Kidney glomerular epithelial cell (primary cell): ENCODE measurements at places on chromosomes 4 and X.
A peak's percentile ranks its signal among the peaks of the same experiment; 100 is the strongest.

DNA sequence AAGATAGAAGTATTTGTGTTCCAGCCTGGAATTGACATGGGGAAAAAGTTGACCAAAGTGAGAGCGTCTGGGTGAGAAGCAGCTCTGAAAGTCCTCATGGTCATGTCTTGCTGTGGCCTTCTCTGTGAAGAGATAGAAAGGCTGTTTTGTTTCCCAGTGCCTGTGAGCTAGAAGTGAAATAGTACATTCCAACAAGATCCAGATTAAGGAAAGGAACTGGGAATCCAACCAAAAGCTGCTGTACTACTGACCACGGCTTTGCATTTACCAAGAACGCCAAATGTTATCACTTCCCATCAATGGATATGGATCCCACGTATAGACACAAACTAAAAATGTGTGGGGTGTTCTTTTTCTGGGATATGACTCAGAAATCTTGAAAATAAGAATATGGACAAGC is 51.2 kb downstream of the TENM3 start:
- DNase-seq, result no peak

DNA sequence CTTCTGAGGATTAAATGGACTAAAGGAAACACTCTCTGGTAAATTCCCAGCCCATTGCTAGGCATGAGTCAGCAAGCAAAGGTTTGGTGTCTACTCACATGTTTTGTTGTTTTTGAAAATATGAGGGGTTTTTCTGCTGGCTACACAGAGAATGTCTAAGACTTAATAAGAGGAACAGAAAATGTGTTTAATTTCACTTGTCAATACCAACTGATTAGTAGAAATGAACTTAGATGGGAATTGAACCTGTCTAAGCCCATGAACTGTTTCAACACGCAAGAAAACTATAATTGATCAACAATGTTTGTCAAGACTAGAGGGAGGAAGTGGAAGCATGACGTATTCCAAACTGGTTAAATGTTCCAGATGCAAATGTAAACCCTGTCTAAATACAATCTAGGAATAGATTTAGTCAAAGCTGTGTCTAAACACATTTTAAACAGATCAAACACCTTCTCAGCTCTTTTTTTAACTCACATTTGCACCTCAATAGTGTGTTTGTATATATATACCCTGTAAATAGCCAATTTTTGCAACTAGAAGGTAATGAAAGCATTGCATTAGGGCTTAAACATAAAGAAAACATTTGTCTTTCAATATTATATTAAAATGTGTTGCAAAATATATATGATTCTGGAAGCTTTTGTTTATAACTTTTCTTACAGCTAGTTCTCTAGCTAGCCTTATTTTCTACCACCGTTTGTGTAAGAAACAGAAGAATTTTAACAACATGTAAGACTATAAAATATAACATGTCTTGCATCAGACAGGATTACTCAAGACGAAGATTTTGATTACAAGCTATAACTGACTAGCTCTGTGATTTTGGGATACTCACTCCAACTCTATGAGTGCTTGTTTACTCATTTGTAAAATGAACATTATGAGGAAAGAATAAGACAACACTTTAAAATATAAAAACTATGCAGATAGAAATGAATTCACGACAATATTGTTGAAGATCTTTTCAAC is 607.8 kb downstream of the FSTL5 start:
- DNase-seq, result peak; percentile 21

GRCh38 chrX:53093177-53093655 is 726 bp upstream of the KANTR start:
- peak; percentile 27 for DNase-seq

DNA sequence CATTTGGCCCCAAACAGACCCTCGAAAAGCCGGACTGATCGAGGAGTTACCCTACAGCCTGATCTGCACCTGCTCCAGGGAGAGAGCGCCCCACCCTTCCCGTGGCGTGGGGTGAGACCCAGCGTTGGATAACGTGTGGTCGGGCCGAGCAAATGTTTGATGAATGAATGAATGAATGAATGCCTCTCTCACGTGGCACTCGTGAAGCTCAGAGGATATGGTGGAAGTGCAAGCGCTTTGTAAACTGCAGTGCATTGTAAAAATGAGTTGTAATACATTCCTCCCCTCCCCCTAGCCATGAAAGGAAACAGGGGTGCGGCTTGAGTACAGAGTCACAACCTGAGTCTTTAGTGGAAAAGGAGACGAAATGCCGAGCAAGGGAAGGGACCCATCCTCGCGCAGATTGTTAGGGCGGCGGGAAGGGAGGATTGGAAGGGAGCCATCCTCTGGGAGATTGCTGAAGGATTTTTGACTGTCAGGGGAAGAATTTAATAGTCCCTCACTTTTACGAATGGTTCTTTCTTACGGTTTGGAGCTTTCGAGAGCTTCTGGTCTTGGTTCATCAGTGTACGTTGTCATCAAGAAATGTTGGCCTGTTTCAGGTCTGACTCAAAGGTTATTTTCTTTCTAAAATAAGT is 772 bp upstream of the FBXW7 start:
- DNase-seq, result peak; percentile 25

DNA sequence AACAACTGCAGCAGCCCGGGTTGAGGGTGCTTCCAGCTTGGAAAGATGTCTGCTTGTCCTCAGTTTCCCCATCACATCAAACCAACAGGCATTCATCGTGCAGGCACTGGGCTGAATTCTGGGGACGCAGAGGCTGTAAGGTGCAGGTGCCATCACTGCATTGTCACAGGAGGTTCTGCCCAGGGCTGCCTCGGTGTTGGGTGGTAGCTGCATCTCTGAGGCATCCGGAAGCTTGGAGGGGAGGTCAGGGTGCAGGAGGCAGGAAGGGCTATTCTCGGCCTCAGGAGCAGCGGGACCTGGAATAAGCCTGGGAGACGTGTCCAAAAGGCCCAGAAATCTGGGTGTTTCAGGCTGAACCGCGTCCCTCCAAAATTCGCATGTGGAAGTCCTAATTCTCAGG is 134.6 kb downstream of the HMX1 start:
- DNase-seq, result no peak

DNA sequence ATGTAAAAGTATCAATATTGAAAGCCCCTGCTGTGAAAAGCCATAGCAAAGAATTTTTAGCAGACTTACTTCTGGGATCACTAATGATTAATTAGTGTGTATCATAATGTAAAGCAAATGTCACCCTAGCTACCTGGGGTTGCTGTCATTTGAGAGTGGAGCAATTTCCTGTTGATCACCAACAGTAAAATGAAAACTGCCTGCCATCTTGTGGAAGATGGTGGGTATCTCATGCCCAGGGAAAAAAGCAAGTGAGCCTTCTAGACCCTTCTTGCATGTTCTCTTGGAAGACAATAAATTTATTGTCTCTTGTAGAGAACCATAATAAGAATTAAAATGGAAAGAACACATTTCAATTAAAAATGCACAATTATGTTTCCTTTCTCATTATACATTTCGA is 360.2 kb downstream of the ZIC3 start:
- no peak for DNase-seq

DNA sequence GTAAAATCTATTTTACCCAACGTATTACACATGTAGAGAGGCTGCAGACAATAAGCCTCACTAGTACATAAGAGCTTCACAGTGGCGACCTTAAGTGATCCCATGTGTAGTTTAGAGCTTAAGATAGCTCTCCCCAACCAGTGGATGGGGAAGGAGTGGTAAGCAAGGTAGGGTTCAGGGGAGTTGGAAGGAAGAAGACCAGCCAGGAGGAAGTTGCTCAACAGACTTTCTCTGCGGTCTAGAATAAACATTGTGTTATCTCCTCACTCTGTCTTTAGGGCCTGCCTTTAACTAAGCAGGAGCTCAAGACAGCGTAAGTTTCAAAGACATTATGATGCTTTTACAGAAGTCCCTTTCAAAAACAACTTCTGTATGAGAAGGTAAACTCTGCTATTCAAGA is 16.8 kb downstream of the MEPE start:
- DNase-seq, result no peak

DNA sequence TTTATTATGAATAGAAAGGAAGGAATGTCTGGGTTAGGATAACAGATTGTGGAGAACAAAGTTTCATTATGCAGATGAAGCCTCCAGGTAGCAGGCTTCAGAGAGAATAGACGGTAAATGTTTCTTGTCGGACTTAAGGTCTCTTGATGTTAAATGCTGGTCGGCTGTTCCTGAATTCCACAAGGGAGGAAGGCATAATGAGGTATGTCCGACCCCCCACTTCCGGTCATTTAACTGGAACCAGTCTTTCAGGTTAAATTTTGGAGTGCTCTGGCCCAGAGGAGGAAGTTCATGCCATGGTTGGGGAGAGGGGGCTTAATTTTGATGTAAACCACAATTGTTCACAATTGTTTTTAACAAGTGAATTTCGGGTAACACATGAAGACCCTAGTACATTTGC is 158.1 kb upstream of the VCX3A start:
- no peak for DNase-seq

DNA sequence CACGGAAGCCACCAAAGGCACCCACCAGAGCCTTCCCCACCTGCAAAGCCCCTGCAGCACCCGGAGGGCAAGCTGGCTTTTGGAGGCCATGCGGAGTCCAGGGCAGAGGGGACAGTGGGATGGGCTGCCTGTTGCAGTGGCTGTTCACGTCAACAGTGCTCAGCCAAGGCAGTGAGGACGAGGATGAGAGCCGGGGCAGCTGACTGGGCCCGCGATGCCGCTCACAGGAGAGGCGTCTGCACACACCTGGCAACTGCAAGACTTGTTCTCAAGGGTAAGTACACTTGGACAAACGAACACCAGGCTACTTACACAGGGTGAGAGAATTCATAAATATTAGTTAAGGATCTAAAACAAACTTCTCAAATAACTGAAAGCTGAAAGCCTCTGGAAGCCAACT is 19.6 kb downstream of the FGFR3 start:
- DNase-seq, result no peak

DNA sequence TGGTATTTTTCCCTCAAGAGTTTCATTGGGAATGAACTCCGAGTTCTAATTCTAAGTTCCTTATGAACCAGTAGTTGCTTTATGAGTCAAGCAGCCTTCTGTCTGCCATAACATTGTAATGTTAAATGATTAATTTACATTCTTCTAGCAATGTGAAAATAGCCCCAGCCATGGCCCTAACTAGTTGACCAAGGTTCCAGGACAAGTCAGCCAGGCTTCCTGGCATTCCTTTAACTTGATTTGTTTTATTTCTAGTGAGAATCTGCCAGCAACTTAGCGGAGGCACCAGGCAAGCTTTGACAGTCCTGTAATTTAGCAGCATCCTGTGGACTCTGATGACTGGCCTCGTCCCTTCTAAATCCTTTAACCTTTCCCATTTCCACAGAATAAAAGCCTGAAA is 69.0 kb downstream of the GLRA2 start:
- DNase-seq, result no peak

- no peak for DNase-seq
Measured at GRCh38 chr4:133178956-133179355, 29.9 kb downstream of the PCDH10 start.

GRCh38 chr4:126495163-126495752 is 1137.5 kb upstream of the INTU start:
- no peak for DNase-seq

GRCh38 chr4:182847576-182848450 is 69.4 kb downstream of the DCTD start:
- no peak for DNase-seq

DNA sequence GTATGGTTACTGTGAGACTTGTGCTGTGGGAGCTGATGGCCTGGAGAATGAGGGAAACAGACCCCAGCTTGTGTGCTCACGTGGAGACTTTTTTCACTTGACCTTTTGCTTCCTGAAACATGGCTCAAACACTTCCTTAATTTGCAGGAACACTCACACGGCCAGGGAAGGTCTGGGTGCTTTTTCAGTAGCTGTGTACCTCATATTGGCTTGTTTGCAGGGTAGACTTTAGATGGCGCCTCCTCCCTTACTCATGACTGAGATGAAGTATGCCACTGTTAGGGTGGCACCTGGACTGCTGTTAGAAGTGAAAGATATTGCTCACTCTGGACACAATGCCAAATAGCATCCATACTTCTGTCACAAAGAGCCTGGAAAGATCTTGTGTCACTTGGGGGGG is 75.7 kb upstream of the WDR1 start:
- DNase-seq, result no peak

DNA sequence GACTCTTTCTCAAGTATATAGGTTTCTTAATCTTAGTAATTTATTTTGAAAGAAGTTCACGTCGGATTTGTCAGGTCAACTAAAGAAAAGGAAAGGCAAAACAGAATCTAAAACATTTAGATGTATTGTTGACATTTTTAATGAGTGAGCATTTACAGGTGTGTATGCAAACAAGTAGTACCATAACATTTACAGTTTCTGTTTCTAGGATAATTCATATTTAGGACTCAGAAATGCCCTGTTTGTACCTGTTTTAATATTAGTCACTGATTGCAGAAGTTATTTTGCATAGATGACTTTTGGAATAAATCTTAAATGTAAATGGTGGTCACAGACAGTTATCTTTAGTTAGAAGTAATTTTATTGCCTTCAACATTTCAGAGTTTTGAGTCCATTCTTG is 151.3 kb upstream of the NUDT6 start:
- DNase-seq, result no peak

- DNase-seq, result no peak
Measured at GRCh38 chr4:99574530-99575324, at the start of gene MTTP. Gene MTTP, plus strand, starts transcription at chr4:99574824. Its CDS starts 86 bp downstream, at chr4:99574910.

GRCh38 chrX:905848-906566 is 275.4 kb downstream of the SHOX start:
- DNase-seq, result no peak

DNA sequence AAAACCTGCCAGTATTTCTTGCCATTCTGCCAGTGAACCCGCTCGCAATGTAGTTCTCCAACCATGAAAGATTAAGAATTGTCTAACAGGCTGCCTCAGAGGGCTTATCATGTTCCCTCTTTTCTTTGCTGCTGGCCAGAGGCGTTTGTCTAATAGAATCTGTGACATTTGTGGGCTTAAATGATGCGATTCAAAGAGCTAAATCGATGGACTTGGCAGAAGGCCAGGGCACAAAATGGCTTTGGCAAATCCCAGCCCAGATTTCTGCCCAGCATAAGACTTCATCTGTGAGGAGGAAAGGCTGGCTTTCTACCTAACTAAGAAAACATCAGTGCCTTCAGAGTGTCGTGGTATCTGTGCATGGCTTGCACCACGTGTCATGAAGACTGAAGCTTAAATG is 79.9 kb downstream of the TRPC5OS start:
- DNase-seq, result no peak

DNA sequence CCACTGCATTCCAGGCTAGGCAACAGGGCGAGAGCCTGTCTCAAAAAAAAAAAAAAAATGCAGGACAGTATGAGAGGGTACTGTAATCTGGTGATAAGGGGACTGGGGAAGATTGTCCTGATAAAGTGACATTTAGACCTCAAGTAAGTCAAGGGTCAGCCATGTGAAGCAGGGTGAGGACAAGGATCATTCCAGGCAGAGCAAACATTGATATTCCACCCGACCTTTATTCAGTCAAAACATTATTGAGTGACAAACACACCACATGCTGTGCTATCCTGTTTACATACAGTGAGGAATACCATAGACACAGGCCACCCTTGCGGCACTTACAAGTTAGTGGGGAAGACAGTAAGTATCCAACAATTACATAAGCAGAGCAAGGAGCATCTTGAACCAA is 64.4 kb downstream of the SLC9A6 start:
- DNase-seq, result no peak
